ENCODE measurements at places on chromosomes 7 and 10.
A peak's percentile ranks its signal among the peaks of the same experiment; 100 is the strongest.

GRCh38 chr10:12719365-12719764 lies 282.1 kb downstream of the CCDC3 start:
- no peak for DNase-seq

GRCh38 chr7:43054052-43054722 lies 58.3 kb upstream of the HECW1 start:
- DNase-seq, result no peak

- no peak for DNase-seq
These were observed 536.0 kb upstream of the STEAP1 start for GRCh38 chr7:89618274-89618673.

- DNase-seq, result no peak
These were observed 16.9 kb downstream of the PCGF6 start for GRCh38 chr10:103333934-103334520.

DNA sequence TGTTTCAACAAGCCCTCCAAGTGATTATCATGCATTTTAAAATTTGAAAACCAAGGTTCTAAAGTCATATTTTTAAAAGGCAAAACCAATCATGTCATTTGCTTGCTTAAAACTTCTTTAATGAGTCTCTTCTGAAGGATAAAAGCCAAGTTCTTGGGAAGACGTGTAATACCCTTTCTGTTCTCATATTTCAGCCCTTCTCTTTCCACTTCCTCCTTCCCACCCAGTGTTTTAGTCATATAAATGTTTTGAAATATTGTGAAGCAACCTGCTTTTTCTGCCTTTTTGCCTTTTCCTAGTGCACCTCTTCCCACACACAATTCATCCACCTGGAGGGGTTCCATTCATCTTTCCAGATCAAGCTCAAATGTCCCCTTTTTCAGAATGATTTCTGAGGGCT lies 211.1 kb upstream of the LRRTM3 start:
- DNase-seq, result no peak

- DNase-seq, result no peak
These were observed 19.7 kb downstream of the FAM53B start for GRCh38 chr10:124724279-124725027.

DNA sequence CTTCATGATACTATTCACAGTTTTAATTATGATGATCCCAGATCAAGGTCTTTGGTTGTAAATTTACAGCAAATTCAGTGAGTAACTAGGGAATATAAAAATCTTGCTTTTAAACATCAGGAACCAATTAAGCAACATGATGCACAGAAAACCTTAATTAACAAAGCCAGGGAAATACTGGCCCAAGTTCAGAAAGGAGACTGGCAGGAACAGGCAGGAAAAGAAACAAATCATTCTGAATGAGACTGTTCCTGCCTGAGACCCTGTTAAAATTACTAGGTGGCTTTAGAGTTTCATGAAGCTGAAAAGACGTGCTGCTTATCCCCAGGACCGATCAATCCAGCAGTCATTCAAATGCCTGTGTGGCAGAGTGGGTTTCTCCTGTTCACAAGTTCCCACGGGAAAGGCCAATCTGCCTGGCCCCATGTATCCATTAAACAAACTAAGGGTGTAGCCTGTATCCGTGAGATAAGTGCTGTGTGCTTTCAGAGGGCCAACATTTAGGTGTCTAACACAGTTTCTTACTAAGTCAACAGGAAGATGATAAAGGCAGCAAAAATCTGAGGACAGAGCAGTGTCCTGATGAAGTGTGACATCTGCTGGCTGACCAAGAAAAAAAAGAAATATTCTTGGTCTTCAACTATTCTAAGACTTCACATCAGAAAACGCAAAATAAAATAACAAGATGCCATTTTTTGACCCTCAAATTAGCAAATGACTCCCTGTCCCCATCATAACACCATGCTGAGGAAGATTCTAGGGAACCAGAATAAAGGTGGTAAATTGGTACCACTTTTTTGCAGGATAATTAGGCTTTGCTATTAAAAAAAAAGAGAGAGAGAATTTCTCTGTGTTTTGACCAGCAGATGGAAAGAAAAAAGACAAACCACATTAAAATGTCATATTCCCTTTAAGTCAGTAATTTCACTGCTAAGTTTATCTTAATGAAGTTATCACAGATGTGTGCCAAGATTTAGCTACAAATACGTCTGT lies 34.2 kb downstream of the PUS7 start:
- DNase-seq, result no peak

DNA sequence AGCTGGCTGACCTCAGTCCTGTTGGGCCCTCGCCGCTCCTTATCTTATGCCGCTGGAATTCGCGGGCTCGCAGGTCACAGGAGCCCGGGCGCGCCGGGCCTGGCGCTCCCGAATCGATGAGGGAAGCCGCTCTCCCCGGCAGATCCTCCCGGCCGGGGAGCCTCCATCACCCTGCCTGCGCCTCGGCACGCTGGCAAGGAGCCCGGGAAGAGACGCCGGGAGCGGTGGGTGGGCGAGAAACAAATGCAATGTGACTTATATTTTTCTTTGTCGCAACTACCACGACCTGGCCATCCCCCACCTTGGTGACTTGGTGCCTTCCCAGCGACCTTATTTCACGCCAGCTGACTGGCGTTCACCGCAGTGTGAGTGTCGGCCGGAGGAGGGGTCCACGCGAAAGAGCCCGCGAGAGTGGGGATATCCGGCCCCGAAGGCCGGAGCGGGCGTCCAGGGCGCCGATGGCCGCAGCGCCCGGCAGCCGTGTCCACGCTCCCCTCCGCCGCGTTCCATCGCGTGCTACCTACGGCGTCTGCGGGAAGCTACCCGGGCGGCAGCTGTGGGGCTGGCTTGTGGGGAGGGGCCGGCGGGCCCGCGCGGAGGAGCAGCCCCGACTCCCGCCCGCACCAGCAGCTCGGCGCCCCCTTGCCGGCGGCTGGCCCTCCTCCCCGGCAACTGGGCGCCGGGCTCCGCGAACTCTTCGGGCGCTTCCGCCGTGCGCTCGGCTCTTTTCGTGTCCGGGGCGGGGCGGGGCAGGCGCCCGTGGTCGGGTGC lies 494 bp upstream of the BMPR1A start:
- peak; percentile 82 for DNase-seq

DNA sequence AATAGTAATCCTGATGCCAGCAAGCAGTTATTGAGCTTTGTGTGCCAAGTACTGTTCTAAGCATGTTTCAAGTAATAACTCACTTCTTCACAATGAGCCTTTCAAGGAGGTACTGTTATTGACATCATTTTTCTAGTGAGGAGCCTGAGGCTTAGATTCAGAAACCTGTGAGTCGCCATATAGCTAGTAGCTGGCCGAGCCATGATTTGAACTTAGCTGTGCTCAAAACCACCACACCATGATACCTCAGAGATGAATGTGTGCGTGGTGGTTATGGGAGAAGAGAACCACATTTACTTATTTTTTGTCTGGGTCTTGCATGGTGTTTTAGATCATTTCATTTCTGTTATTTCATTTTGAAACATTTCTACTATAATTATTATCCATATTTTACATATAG lies 578.9 kb downstream of the AUTS2 start:
- no peak for DNase-seq
